ENCODE measurements at places on chromosomes 11 and 22.
A peak's percentile ranks its signal among the peaks of the same experiment; 100 is the strongest.

DNA sequence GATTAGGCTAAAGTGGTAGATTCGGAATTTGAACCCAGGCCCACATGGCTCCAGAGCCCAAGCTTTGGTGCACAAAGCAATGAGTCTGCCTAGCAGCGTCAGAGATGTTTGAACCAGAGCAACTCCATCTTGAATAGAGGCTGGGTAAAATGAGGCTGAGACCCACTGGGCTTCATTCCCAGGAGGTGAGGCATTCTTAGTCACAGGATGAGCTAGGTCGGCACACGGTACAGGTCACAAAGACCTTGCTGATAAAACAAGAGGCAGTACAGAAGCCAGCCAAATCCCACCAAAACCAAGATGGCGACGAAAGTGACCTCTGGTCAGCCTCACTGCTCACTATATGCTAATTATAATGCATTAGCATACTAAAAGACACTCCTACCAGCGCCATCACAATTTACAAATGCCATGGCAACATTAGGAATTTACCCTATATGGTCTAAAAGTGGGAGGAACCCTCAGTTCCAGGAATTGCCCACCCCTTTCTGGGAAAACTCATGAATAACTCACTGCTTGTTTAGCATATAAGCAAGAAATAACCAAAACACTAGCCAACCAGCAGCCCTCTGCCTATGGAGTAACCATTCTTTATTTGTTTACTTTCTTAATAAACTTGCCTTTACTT is 40.3 kb upstream of the DAGLA start:
- no peak for DNase-seq

DNA sequence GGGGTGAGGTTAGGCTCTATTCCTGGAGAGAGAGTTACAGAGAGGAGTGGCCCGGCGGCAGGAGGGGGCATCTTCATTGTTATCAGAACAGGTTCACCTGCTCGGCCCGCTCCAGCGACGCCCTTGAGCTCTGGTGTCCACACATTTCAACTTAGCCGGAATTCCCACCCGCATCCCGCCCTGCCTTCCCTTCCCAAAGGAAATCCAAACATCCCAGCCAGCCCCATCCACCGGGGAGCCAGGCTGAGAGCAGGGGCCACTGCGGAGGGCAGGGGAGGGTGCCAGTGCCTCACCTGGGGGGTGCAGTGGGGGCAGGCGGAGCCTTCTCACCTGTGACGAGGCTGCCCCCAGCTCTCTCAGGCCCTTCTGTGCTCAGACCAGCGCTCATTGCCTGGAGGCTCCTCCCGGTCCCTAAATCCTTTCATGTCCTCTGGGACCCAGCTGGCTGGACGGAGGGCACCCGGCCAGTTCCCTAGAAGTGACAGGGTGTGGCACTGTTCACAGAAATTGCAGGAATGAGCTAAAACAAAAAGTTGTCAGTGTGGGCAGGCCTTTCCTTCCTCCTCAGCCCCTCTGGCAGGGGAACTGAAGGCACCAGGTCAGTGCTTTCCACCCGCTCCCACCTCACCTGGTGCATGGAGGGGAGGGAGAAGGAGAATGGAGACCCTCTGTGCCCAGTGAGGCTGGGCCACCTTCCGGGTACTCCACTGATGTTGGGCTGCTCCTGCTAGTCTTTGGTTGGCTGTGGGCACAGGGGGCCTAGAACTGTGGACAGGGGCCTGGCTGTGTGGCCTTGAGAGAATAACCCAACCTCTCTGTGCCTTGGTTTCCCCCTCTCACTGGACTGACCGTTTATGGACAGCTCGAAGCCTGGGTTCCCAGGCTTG is 2.2 kb upstream of the MRGPRG start:
- DNase-seq = no peak

DNA sequence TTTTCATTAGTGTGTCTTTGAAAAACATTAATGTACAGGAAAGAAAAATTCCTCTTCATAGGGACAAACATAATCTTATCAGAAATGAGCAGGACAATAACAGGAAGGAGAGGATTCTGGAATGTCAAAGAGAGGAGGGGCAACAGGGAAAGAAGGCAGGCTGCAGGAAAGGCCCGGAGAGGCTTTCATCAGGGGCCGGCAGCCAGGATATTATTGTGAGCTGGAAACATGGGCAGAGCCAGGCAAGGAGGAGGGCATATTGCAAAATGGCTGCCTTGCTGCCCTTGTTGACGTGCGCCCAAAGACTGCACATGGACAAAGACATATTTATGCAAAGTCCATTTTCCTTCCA is 433.7 kb downstream of the ETS1 start:
- no peak for DNase-seq

DNA sequence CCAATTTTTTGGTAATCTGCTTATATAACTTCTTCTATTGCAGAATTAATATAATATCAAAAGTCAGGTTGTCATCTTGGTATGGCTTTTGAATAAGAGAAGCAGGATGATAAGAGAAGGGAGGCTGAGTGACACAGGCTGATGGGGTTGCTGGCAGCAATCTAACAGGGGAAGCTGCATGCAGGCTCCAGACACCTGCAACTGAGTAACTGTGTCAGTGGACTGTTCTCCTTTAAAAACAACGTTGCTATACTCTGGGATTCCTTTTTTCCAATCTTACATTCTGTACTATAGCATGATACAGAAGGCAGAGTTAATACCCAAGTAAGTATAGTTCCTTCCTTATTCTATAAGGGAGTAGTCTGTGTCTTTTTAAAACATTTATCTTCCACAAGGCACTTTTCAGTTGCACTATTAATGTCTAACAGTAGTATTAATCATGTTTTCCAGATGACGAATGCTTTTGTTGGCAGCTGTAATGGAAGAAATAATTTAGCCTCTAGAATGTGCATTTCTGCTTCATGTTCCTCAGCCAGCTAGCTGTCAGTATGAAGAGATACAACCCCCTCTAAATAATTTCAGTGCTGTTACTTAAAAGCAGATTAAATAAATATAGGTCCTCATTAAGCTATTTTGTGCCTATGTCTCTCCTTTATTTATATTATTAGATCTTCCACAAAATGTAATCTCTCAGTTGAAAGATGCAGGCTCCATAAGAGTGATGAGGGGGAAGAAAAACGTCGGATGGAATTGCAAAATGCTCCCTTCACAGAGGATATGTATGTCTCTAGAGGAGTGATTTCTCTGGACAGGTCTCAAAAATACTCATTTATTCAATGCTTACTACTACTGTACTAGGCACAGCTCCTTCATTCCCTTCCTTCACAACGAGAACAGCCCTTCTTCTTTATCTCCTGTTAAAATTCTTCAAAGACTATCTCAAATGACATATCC is 50.8 kb downstream of the ATG16L2 start:
- no peak for DNase-seq

DNA sequence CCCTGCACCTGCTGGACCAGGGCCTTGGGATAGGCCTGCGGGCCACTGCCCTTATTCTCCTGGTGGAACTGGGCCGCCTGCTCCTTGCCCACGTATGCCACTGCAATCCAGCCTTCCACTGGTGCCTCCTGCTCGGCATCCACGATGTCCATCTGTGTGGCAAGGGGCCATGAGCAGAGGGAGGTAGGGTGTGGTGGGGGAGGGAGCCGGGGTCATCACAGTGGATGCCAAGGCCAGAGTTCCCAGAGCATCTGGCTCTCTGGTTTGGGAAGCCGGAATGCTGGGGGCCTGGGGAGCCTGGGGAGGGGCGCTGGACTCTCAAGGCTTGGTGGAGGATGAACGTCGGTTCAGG is 627 bp downstream of the RNF215 start:
- no peak for DNase-seq

GRCh38 chr11:111000400-111001080 is 245.0 kb upstream of the POU2AF2 start:
- no peak for DNase-seq

GRCh38 chr11:80096736-80097135 is 655.9 kb upstream of the TENM4 start:
- no peak for DNase-seq

DNA sequence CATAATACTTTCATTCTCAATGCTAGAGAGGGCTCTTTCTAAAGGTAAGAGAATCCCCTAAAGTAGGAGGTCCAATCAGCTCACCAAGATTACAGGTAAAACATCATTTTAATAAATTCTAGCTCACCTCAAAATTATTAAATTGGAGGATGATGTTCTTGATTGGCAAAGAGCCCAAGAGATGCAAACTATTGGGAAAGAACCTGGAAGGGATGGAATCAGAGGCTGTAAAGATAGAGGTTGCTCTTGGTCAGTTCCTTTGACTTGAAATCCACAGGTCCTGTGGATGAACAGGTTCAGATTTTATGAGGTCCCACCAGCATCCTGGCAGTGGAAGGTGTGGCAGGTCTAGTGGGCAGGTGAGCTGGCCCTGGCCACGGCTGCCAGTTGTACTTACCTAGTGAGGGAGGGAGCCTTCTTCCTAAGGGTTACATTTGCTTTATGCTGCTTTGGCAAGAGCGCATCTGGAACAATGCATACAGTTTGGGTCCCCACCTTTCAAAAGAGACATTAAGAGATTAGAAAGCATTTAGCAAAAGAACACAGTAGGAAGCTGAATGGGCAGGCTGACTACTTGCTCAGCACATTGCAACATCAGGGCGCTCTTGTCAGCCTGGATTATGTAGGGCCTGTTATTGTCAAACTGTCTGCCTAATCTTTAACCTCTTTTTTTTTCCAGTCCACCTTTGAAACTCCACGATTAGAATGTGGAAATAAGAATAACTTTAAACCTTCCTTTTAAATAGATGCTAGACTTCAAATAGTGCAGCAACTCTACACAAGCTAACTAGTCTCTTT is 97.0 kb downstream of the RDX start:
- no peak for DNase-seq

- no peak for DNase-seq
These were observed 121.7 kb downstream of the ZNF280B start for GRCh38 chr22:22386602-22387385.

DNA sequence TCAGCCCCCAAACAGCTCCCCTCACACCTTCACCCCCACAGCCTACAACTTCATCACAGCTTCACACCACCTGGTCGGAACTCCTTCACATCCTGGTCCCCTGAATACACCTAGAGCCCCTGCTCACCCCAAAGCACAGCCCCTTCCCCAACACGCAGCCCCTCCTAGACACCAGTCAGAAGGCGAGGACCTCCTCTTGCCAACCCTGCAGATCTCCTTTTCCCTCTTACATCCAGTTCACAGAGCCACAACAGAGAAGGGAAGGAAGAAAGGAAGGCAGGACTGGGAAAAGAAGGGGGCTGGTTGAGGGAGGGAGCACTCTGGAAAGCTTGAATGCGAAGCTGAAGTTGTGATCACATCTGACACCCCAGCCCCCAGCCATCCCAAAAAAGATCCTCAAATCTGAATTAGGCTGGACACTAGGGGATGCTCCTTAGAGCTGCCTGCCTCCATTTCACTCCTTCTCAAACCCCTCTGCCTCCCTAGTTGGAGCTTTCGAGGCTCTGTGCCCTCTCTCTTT is 629 bp downstream of the CCKBR start:
- no peak for DNase-seq

DNA sequence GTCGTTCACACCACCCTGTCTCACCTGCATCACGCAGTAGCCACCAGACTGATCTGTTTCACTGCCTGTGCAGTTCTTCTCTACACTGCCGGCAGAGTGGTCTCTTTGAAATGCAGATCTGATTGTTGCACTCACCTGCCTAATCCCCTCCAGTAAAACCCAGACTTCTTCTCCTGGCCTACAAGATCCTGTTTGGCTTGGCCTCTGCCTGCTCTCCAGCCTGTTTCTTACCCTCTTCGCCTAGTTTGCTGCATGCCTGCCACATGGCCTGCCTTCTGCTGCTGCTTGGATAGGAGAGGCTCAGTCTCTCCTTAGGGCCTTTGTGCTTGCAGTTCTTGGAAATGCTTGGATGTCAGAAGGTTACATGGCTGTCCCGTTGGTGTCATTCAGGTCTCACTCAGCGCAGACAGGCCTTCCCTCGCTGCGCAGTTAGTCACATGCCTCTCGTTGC is 42.0 kb downstream of the PACS1 start:
- DNase-seq = no peak

DNA sequence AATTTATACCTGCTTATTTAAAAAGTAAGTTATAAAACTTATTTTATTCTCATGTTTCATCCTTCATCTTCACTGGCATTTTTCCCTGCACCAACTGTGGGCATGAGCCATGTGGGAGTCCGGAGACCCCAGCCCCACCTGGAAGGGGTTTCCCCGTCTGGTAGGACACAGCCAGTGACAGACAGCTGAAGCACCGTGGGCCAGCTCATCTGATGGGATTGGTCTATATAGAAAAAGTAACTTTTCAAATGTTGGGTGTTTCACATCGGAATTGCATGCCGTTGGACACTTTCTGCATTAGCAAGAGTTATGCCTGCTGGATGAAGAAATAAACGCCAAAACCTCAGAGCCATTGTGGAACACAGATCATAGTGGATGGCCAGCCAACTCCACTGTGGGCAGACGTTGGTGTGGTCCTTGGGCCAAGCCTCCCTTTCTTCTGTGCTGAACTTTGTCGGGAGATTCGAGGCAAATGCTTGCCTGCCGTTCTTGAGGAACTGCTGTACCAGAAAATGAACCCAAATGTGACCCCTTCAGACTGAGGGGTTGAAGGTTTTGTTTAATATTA is 1329.3 kb downstream of the TBC1D22A start:
- DNase-seq = no peak

DNA sequence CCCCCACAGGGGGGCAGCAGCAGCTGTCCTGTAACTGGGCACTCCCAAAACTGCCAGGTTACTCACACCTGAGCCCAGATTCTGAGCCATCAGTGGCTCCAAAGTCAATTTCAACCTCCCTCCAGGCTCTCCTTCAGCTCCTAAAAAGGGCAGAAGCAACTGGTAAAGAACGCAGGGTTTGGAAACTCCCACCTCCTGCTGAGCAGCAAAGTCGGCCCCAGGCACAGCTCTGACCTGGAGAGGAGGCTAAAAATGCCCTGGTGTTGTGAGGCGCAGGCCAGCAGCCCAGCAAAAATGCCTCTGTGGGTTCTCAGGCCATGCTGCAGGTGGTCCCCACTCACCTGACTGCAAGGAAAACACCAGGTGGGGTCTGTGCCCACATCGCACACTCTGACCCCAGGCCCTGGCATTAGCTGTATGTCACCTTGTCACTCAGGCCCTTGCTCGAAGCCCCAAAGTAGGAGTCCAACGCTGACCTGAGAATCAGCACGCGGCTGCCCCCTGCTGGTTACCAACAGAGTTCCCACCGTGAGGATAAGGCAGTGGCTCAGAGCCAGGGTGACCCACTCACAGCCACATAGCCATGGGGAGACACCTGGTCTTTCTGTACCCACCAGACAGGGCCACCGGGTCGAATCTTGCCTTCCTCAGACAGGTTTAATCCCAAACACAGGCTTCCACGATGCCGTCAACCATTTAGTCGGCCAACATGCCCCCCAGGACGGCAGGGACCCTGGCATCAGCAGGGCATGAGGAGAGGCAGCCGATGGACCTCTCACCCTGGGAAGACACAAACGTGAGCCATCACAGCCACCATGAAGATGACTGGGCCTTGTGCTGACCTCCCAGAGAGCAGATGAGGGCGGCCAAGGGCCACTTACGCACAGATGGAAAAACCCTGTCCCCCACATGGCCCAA is 11.1 kb downstream of the POLR3H start:
- DNase-seq = peak; percentile 84
